GM20000 (cell line): ENCODE measurements at places on chromosomes 16 and 17.
A peak's percentile ranks its signal among the peaks of the same experiment; 100 is the strongest.

DNA sequence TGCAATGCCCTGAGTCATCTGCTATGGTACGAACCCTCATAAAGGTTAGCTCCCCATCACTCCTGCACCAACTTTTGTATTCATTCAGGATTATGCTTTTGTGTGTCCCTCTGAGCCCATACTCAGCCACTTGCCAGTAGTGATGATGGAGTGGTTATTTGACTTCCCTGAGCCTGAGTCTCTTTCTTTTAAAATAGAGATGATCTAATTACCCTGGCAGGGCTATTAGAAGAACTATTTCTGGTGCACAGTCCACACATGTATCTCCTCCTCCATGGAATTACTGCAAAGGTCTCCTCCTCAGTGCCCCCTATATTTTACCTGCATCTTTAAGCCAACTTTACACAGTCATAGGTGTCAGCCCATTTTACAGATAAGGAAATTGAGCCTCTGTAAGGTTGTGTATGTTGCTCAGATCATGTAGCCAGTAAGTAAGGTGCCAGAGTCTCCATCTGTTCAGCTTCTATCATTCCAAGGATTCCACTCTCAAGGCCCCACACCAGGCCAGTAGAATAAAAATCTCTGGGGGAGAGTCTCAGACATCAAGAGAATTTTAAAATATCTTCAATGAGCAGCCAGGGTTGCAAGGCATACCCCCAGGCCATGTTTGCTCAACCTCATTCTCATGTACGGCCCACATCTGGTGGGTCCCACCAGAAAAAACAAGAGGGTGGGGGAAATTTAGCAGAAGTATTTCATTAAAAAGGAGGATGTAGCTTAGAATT, 333.7 kb upstream of the HSBP1 start:
- DNase-seq = no peak

- no peak for DNase-seq
Measured at GRCh38 chr17:68969101-68969500, 13.9 kb upstream of the ABCA8 start.

GRCh38 chr17:69317625-69318024, 9.3 kb downstream of the ABCA5 start:
- DNase-seq = no peak

DNA sequence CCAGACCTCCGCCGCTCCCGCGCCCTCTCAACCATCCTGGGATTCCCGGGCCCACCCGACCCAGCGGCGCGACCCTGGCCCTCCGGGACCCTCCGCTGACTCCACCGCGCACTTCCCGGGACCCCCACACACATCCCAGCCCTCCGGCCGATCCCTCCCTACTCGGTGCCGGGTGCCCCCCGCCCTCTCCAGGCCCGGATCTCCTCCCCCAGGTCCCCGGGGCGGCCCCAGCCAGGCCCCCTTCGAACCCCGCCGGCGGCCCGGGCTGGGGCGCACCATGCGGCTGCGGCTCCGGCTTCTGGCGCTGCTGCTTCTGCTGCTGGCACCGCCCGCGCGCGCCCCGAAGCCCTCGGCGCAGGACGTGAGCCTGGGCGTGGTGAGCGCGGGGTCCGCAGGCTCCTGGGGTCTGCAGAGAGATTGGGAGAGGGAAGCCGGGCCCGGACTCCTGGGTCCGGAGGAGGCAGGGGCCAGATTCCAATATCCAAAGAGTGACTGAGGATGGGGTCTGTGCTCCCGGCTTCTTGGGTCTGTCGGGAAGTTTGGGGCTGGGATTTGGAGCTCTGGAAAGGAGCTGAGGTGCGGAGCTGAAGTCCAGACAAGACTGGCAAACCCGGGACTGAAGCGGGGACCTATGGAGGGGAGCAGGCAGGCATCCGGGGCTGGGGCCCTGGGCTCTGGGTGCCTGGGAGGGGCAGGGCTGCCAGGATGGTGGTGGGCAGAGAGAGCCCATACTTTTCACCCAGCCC, 453 bp downstream of the MMP25 start:
- DNase-seq = peak; percentile 74

DNA sequence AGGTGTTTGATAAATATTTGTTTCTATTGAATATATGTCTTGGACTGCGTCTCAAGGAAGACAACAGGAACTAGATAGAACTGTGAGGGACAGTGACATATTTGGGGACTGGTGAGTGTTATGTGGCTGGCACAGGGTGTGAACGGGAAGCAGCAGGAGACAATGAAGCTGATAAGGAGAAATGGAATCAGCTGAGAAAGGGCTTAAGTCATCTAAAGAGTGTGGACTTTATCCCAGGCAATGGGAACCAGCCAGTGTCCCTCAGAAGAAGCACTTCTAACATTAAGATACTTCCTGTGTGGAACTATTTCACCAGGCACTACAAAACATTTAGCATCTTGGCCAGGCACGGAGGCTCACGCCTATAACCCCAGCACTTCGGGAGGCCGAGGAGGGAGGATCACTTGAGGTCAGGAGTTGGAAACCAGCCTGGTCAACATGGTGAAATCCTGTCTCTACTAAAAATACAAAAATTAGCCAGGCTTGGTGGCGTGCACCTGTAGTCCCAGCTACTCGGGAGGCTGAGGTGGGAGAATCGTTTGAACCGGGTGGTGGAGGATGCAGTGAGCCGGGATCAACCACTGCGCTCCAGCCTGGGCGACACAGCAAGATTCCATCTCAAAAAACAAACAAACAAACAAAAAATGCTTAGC, 41.2 kb downstream of the ARHGAP17 start:
- DNase-seq = no peak

- DNase-seq = peak; percentile 18
Measured at GRCh38 chr17:21304091-21304490, 19.6 kb downstream of the MAP2K3 start.

DNA sequence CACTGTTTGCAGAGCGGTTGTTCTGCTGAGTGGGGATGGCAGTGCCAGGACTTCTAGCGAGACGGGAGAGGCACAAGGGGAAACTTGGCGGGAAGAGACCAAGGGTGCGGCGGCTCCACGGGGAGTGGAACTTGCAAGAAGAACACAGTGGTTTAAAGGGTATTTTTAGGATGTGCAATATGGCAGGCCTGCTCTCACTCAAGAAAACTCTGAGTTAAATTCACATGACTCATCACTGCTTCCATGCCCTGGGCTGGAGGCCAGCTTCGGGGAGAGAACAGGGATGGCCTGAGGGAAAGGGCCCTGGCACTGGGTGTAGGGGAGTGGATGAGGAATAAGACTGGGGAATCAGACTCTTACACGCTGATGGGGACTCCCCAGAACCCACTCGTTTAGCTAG, 13.3 kb upstream of the CD300LD start:
- no peak for DNase-seq

- DNase-seq = peak; percentile 61
Measured at GRCh38 chr16:19898924-19899604, 14.4 kb upstream of the GPRC5B start.

- no peak for DNase-seq
Measured at GRCh38 chr17:57442914-57443571, 186.7 kb downstream of the MSI2 start.

DNA sequence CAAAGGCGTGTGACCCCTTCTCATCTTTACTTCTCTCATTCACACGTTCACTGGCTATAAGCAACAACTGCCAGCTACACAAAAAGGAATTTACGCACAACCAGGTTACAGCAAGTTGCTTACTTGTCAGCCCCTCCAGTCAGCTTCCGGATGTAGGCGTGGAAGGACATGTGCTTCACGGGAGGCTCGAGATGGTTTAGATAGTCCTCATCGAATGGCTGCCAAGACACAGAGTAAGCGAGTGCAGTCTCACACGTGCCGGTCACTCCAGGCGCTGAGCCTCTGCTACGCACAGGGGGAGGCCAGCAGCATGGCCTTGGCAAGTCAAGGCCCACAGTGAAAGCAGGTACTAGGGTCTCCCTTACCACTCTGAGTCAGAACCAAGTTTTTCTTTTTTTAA, 28.3 kb downstream of the NPLOC4 start:
- no peak for DNase-seq

DNA sequence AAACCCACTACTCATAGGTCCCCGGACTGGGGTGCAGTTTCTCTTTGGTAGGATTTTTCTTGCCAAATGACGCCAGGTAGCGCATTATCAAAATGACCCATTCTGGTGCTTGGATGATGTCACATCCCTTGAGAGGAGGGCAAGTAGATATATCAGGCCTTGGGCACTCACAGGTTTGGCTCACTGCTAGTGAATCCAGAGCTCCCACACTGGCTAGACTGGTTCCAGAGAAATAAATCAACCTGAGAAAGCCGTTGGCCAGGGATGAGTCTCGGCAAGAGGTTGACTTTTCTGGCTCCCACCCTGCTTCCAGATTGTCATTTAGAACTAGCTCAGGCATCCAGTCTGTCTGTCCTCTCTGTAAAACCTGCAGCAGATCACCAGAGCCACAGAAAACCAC, 188.4 kb upstream of the MAF start:
- DNase-seq = no peak

GRCh38 chr17:76646712-76647111, 3.2 kb upstream of the ST6GALNAC1 start:
- no peak for DNase-seq

DNA sequence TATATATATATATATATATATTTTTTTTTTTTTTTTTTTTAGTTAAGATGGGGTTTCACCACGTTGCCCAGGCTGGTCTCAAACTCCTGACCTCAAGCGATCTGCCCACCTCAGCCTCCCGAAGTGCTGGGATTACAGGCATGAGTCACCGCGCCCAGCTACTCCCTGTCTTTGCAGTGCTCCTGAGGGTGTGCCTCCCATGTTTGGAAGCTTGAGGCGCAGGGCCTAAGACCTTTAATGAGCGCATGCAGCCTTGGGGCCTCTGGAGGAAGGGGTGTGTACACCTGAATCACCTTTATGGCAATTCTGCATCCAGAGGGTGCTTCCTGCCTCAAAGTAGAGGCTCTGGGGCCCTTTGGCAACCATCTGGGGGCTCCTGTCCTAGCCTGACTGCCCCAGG, 219.4 kb upstream of the CIBAR2 start:
- DNase-seq = no peak

GRCh38 chr16:539901-540530, 12.5 kb downstream of the CAPN15 start:
- no peak for DNase-seq

DNA sequence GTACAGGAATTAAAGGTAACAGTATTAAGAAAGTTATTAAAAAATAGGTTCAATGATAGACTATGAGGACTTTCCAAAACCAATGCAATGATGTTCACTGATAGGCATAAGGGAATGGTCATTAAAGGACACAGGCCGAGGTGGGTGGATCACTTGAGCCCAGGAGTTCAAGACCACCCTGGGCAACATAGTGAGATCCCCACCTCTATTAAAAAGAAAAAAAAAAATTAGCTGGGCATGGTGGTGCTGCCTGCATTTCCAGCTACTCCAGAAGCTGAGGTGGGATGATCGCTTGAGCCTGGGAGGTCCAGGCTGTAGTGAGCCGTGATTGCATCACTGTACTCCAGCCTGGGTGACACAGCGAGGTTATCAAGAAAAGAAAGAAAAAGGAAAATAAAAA, 5.9 kb downstream of the TOP2A start:
- DNase-seq = no peak

DNA sequence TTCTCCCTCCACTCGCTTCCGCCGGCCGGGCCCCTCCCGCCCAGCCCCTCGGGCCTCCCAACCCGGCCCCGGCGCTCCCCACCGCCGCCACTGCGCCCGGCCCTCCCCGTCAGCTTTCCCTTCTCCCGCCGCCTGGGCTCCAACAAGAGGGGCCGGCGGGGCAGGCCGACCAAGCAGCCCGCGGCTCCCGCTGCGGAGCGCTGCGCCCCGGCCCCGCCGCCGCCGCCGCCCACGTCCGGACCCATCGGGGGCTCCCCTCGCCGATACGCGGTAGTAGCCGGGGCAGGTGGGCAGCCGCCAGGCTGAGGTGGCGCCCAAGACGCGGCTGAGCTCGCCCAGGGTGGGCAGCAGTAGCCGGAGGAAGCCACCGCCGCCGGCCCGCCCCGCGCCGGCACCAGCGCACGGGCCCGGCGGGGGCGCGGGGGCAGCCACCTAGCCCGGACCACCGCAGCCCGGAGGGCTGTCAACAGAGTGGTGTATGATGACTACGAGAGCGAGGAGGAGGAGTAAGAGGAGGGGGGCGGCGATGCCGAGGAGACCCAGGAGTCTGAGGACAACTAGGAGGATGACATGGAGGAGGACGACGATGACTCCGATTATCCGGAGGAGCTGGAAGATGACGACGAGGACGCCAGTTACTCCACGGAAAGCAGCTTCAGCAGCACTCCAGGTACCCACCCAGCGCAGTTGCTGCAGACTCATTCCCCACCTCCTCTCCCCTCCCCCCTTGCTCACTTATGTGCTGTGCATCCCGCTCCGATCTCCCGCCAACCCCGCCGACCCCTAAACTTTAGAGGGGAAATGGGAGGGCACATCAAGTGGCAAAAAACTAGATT, 498 bp downstream of the LRRC37B start:
- DNase-seq = peak; percentile 70

DNA sequence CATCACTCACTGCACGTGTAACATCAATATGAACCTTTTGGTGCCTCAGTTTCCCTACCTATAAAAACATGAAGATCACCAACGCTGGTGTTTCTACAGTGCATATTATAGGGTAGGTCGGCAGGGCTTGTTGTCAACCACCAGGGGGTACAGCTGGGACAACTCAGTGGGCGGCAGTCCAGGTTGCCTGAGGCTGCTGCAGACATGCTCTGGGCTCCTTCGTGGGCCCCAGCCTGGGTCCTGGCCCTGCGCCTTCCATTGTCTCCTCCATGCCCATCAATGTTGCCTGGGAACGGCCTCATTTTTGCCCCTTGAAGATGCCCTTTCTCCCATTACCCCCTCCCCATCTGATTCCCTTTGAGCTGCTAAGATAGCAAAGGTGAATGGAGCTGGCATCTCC, 89.8 kb downstream of the GSG1L start:
- no peak for DNase-seq

DNA sequence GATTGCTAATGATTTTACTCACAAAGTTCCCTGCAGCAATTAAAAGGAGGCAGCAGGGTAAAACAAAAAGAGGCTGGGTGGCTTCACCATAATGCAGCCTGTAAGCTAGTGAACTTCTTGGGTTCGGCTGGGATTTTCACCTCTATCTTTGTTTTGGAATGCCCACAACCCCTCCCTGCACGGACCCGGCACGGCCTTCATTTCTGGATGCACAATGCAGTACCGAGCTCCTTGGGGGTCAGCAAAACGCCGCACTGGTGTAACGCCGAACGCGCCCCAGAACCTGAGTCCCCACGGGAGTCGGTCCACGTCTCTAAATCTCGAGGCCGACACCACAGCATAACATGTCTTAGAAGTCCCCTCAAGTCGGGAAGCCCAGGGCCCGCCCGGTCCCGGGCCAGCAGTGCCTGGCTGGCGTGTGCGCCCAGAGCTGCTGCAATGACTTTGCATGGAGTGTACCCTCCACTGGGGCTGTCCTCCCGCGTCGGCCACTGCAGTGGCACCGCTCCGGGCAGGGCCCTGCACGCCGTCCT, 759 bp downstream of the UBE2O start:
- DNase-seq = no peak
